Upper lobe of right lung (tissue), 1 donor: ENCODE measurements at places on chromosomes 1 and 21. TPM values are rescaled to one million over a fixed set of nuclear protein-coding genes. Genes with fewer than 3 reads are reported as not detected.
A peak's percentile ranks its signal among the peaks of the same experiment; 100 is the strongest.

ZNF648 gene
- total RNA-seq: not detected

CD48 gene
- total RNA-seq: 21.5 TPM

WNT9A gene
- total RNA-seq: 10.2 TPM

KLHDC7A gene
- 1.3 TPM for total RNA-seq

LRRC38 gene
- 0.17 TPM for total RNA-seq

DNA sequence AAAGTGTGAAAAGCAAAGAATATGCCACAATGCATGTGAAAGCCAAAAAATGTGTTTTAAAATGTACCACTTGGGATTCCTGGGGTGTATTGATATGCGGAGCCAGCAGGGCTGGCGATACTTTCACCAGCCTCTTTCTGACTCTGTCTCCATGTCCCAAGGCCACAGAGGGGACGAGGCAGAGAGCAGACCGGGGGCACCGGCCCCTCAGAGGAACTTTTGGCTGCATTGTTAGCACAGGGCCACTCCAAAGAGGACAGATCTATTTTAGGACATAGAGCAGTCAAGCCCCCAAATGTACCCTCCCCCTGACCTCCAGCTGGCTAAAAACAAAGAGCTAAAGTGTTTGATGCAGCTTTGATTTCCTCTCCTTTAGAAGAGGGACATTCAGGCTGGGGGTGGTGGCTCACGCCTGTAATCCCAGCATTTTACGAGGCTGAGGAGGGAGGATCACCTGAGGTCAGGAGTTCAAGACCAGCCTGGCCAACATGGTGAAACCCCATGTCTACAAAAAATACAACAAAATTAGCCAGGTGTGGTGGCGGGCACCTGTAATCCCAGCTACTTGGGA, 25.6 kb upstream of the ZNF436 start:
- H3K27me3 ChIP-seq: no peaks in the 10 kb centered on the region
- no peak for DNase-seq
- H3K4me3 ChIP-seq: no peak overlapping the region
- peaks cover 21% of the 10 kb centered on the region for H3K4me1 ChIP-seq
- H3K27ac ChIP-seq: peak overlapping the region; percentile 70

GRCh38 chr1:168617974-168618750, 41.8 kb downstream of the XCL1 start:
- no peak overlapping the region for H3K27ac ChIP-seq
- no peak for DNase-seq
- H3K36me3 ChIP-seq: no peaks in the 10 kb centered on the region
- H3K4me1 ChIP-seq: peaks cover 4% of the 10 kb centered on the region
- H3K27me3 ChIP-seq: no peaks in the 10 kb centered on the region

DNA sequence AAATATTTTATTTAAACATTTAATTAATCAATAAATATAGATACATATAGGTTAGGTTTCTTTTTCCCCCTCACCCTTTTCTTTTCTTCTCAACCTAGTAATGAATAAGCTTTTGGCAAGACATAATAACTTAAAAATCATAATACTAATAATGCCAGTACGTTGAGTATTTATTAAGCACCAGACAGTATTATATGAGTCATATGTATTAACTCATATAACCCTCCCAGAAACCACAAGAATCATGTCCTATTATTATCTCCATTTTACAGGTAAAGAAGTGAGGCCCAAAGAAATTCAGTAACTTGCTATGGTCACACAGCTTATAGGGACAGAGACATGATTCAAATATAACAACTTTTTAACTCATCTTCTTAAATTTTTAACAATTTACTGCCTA, 834.5 kb upstream of the ADGRL2 start:
- no peaks in the 10 kb centered on the region for H3K27me3 ChIP-seq
- H3K4me3 ChIP-seq: no peak overlapping the region
- H3K4me1 ChIP-seq: no peaks in the 10 kb centered on the region
- no peak overlapping the region for H3K27ac ChIP-seq
- no peak for DNase-seq

DNA sequence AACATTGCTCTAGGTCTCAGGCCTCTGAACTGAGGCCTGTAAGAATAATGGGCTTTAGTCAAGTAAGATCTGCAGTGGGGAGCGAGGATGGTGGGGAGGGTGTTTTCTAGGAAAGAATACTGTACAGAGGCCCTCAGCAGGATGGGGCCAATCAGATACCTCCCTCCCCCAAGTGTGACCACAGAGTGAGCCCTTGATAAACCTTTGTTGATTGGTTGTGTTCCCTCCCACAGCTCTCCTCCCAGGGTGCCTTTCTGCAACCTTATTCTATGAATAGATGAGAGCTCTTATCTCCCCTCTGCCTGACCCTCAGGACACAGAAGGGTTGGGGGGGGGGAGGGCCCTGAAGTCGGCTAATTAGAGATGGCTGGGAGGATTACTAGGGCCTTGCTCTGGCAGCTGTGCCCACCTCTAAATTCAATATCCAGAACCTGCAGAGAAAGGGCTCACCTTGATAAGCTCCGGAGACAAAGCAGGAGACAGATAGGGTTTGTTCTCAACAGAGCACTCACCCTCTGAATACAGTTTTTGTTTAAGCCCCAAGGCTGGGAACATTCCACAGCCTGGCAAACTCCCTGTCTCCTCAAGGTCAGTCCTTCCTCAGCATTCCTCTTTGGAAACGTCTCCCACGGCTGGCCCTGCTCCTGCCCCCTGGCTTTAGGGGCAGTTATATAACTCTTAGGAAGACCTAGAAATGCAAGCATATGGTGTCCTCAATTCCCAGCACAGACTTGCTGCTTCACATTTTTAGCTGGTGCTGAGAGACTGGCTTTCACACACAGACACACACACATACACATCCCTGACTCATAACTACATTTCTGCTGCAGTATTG, 42.9 kb downstream of the ATP1A1 start:
- H3K27me3 ChIP-seq: no peaks in the 10 kb centered on the region
- no peaks in the 10 kb centered on the region for H3K36me3 ChIP-seq
- H3K4me3 ChIP-seq: no peak overlapping the region
- no peak for DNase-seq
- H3K4me1 ChIP-seq: peaks cover 19% of the 10 kb centered on the region
- no peak overlapping the region for H3K27ac ChIP-seq

GRCh38 chr1:227885648-227886502, 61.9 kb downstream of the WNT9A start:
- no peaks in the 10 kb centered on the region for H3K27me3 ChIP-seq
- no peak overlapping the region for H3K27ac ChIP-seq
- peaks cover 20% of the 10 kb centered on the region for H3K4me1 ChIP-seq
- no peaks in the 10 kb centered on the region for H3K36me3 ChIP-seq
- peak; percentile 70 for DNase-seq

DNA sequence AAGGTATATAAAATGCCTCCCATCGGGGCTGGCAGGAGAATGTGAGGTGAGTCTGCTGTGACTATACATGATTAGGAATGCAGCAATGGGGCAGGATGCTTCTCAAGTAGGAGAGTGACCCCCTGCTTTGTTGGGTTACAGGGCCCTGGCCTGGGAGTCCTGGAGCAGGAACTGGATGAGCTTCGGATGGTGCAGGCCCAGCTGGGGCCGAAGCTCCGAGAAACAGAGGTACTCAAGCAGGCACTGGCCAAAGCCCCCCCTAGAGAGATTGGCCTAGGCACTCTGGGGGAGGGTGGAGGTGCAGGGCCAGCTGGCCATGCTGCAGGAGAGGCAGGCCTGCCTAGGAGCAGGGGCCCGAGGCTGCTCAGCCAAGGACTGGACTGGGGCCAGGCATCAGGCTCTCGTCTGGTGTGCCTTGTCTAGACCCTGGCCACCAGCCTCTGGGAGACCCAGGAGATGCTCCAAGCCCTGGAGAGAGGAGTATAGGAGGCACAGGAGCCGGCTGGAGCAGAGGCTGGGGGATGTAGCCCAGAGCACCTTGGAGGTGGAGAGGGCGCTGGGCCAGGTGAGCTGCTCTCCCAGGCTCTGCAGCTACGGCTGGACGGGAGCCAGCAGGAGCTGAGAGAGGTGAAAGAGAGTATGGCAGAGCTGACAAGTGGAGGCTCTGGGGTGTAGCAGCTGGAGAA, 32.8 kb upstream of the PKP1 start:
- H3K27me3 ChIP-seq: no peaks in the 10 kb centered on the region
- H3K4me3 ChIP-seq: no peak overlapping the region
- no peak for DNase-seq
- H3K27ac ChIP-seq: no peak overlapping the region
- H3K4me1 ChIP-seq: no peaks in the 10 kb centered on the region

GRCh38 chr1:34354367-34354766, 177.7 kb downstream of the C1orf94 start:
- no peak for DNase-seq
- no peak overlapping the region for H3K4me3 ChIP-seq
- H3K27ac ChIP-seq: no peak overlapping the region
- H3K4me1 ChIP-seq: no peaks in the 10 kb centered on the region
- H3K36me3 ChIP-seq: no peaks in the 10 kb centered on the region
- H3K27me3 ChIP-seq: no peaks in the 10 kb centered on the region

DNA sequence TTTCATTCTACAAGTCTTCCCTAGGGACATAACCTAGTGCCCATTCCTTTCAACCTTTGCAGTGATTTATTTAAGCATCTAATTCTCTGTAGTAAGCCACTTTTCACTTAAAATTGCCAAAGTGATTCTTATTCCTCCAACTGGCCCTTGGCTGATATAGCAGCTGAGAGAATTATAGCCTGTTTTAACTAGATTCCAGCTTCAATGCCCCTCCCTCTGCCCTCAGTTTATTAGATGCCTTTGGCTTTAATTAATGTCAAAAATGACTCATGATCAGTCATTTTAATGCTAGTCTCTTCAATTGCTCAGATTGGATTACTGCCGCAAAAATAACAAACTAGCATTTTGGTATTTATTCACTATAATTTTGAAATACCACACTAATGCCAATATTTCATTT, 145.4 kb upstream of the KCTD3 start:
- H3K4me3 ChIP-seq: no peak overlapping the region
- H3K27ac ChIP-seq: no peak overlapping the region
- no peaks in the 10 kb centered on the region for H3K36me3 ChIP-seq
- no peaks in the 10 kb centered on the region for H3K27me3 ChIP-seq
- DNase-seq: no peak

- H3K27ac ChIP-seq: no peak overlapping the region
- DNase-seq: no peak
- H3K27me3 ChIP-seq: peaks cover 19% of the 10 kb centered on the region
- H3K4me1 ChIP-seq: no peaks in the 10 kb centered on the region
- H3K36me3 ChIP-seq: no peaks in the 10 kb centered on the region
Observed at GRCh38 chr21:31564439-31564838, 95.1 kb upstream of the SOD1 start.

- H3K27me3 ChIP-seq: no peaks in the 10 kb centered on the region
- H3K27ac ChIP-seq: no peak overlapping the region
- no peak overlapping the region for H3K4me3 ChIP-seq
- DNase-seq: no peak
- no peaks in the 10 kb centered on the region for H3K4me1 ChIP-seq
Observed at GRCh38 chr1:176693697-176694329, 230.8 kb downstream of the PAPPA2 start.

- no peak overlapping the region for H3K4me3 ChIP-seq
- H3K27me3 ChIP-seq: no peaks in the 10 kb centered on the region
- no peaks in the 10 kb centered on the region for H3K36me3 ChIP-seq
- no peak for DNase-seq
Observed at GRCh38 chr1:187872550-187872949, 1043.8 kb downstream of the PLA2G4A start.

GRCh38 chr1:173864179-173864867, 3.5 kb downstream of the GAS5 start:
- H3K4me3 ChIP-seq: peak overlapping the region; percentile 92
- no peaks in the 10 kb centered on the region for H3K27me3 ChIP-seq
- no peak for DNase-seq
- H3K4me1 ChIP-seq: peaks cover 30% of the 10 kb centered on the region
- peaks cover 58% of the 10 kb centered on the region for H3K36me3 ChIP-seq

DNA sequence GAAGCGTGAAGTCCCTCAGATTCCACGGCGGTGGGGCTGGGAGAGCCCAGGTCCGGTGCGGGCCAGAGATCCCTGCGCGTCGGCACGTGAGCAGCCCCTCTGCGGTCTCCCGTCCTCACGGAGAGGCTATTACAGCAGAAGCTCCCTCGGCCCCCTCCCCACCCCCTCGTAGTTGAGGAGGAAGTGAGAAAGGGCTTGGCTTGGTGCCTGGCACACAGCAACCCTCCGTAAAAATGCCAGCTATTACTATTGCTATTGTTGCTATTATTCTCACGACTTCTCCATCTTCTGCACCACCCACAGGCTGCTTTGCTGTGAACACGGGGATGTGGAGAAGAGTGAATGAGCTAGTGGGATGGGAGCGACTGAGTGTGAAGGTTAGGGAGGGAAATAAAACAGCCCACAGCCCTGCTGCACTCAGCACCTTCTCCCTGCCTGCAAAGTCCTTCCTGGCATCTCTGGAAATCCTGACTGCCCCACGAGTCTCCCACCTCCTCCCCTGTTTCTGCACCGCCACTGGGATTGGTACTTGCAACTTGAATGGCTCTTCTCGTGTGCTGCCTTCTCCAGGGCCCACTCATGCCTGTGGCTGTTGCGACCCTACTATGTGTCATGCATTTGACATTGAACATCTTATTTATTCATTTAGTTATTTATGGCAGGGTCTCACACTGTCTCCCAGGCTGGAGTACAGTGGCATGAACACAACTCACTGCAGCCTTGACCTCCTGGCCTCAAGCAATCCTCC, 26.6 kb downstream of the ZBTB18 start:
- no peak overlapping the region for H3K4me3 ChIP-seq
- H3K27me3 ChIP-seq: no peaks in the 10 kb centered on the region
- H3K4me1 ChIP-seq: no peaks in the 10 kb centered on the region
- H3K36me3 ChIP-seq: no peaks in the 10 kb centered on the region

DNA sequence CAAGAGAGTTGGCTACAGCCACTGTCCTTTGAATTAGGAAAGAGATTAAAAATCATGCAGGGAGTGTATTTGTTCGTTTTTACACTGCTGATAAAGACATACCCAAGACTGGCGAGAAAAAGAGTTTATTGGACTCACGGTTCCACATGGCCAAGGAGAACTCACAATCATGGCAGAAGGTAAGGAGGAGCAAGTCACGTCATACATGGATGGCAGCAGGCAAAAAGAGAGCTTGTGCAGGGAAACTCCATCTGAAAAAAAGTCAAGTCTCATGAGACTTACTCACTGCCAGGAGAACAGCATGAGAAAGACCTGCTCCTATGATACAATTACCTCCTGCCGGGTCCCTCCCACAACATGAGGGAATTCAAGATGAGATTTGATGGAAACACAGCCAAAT, 1595.2 kb downstream of the KCNT2 start:
- H3K27ac ChIP-seq: no peak overlapping the region
- H3K36me3 ChIP-seq: no peaks in the 10 kb centered on the region
- no peaks in the 10 kb centered on the region for H3K4me1 ChIP-seq
- H3K4me3 ChIP-seq: no peak overlapping the region
- DNase-seq: no peak
